ENCODE measurements at places on chromosomes 16 and 17. TPM values are rescaled to one million over a fixed set of nuclear protein-coding genes. Genes with fewer than 3 reads are reported as not detected.

The FNDC8 gene
- not detected for total RNA-seq

The IGF2BP1 gene
- not detected for total RNA-seq

The ELMO3 gene
- total RNA-seq, result 0.92 TPM

GRCh38 chr17:7290685-7291084 lies 3.8 kb downstream of the YBX2 start:
- DNase-seq, result no peak
